ENCODE measurements at places on chromosomes 6 and 20. TPM values are rescaled to one million over a fixed set of nuclear protein-coding genes. Genes with fewer than 3 reads are reported as not detected.

FNDC1 gene
- total RNA-seq: not detected

SLC22A3 gene
- total RNA-seq: not detected

DNA sequence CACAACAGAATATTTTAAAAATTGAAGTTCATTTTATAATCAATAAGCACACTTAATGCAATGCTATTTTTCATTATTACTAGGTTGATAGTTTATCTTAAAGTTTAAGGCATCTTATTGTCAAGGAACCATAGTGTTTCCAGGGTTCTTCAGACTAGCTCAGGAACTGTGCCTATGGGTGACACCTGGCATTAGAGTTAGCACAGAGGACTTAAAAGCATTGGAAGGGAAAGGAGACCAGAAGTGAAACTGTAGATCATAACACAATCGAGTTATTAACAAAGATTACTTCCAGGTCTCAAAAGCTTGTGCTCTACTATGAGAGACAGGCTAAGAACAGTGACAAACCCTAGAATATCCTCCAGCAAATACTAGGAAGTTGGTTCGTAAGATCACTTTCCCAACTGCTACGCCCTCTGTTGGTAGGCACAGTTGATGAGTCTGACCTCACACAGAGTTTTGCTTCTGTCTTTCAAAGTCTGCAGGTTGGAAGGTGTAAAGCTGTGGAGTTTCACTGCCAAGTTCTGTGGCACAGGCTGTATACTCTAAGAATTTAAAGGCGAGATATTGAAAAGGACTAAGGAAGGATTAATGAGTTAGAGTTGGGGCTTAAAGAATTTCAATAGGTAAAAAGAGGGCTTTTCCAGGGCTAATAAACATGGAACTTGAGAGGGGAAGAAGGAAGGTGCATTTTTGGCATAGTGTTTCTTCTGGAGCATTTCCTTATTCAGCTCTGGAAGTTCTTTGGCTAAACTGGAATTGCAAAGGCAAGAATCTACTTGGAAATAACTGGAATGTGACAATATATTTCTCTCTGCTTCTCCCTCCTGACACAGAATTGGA is 531.3 kb upstream of the JAG1 start:
- DNase-seq: peak; percentile 55

GRCh38 chr6:79436241-79436640 is 101.0 kb downstream of the LCA5 start:
- DNase-seq: no peak

- DNase-seq: no peak
Measured at GRCh38 chr6:3284436-3284876, 25.7 kb downstream of the PSMG4 start.

PHACTR1 gene
- total RNA-seq: 3.7 TPM

DNA sequence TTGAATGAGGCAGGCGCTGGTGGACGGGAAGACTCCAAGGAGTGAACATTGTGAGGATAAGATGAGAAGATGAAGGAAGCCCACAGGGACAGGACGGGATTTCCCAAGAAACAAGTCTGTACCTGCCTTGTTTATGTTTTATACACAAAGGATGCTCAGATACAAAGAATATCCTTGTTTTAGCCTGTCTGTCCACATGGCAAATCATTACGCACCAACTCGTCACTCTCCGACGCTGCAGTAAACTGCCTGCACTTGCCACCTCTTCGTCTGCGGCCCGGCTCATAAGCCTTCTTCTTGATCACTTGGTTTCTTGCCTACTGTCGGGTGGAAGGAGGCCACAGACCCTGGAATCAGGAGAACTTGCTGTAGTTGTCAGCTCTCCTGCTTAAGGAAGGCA is 85.4 kb downstream of the CD83 start:
- DNase-seq: no peak

DNA sequence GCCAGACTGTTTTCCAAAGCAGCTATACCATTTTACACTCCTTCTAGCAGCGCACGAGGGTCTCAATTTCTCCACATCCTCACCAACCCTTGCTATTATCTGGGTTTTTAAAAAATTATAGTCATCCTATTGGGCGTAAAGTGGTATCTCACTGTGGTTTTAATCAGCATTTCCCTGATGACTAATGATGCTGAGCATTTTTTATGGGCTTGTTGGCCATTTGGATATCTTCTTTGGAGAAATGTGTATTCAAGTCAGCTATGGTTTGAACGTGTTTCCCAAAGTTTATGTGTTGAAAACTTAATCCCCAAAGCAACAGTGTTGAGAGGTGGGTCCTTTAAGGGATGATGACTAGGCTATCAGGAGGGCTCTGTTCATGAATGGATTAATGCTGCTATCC is 6.7 kb downstream of the MCUR1 start:
- DNase-seq: no peak

- DNase-seq: no peak
Measured at GRCh38 chr6:42482174-42482573, 30.4 kb upstream of the TRERF1 start.

SLC22A16 gene
- not detected for total RNA-seq

TLDC2 gene
- 0.46 TPM for total RNA-seq

- no peak for DNase-seq
Measured at GRCh38 chr6:140554421-140554820, 1180.0 kb upstream of the CITED2 start.

- DNase-seq: peak; percentile 65
Measured at GRCh38 chr6:27617700-27618689, 145.1 kb upstream of the ZNF184 start.

SUMO4 gene
- 0.50 TPM for total RNA-seq
